ENCODE measurements at places on chromosomes 1 and 21.

DNA sequence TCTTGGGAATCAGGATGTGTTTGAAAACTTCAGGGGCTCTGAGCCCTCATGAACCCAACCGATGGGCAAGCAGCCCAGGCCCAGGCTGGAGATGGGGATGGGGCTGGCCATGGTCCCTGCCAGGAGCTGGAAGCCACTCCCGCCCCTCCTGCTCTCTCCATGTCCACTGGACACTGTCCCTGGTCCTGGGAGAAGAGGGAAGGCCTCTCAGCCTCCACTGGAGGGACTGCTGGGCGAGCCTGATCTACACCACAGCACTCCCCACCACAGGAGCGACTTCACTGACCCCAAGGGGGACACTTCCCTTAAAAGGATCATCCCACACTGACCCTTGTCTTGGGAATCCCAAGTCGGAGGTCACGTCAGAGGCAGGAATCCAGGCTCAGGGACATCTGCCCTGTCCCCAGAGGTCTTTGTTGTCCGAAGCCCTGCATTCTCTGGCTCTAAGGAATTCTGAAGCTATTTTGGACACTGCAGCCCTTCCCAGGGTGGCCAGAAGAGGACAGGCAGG is 16.9 kb upstream of the COL18A1 start:
- no peak for DNase-seq

DNA sequence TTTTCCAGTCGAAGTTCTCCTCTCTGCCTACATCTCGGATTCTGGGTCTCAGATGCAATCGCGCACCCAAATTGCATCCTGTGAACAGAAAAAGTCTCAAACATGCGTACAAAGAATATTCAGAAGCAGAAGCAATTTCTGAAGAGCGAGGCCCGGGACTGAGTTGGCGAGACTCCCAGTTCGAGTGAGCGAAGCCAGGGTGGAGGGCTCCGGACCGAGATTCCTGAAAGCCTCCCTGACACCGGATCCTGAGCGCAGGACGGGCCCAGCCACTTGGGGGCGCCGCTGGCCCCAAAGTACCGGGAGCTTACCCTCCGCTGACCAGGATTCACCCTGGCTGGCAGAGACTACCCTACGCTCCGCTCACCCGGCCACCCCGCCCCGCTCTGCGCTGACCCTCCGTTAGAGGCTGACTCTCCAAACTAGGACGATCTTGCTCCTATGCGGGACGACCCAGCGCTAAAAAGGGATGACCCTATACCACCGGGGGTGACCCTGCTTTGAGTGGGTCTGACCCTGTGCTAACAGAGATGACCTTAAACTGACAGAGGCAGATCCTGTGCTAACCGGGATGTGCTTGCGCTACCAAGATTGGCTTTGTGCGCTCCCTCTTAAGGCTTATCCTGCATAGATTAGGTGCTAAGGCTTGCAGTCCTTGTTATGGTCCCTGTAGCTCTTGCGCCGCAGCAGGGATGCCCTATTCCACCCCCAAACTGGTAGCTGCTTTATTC is 12.1 kb downstream of the FOXD2 start:
- DNase-seq, result no peak

GRCh38 chr1:169461390-169462000 is 24.2 kb downstream of the SLC19A2 start:
- no peak for DNase-seq

- DNase-seq, result no peak
Measured at GRCh38 chr1:59041646-59042277, 255.1 kb upstream of the FGGY start.

DNA sequence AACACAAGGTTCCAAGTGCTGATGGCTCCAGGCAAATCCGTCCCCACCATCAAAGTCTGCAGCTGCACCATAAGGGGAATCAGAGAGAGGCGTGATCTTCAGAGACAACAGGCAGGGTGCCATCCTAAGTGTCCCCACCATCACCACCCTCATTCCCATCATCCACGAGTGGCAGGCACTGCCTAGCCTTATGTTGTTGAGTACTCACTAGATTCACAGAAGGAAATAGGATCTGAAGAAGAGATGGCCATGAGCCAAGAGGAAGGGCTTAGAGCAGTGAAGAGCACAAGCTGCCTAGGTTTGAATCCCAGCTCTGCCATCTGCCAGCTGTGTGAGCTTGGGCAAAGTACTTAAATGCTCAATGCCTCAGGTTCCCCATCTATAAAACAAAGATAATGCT is 207.3 kb upstream of the CSF3R start:
- no peak for DNase-seq

GRCh38 chr1:105138458-105138893 is 1388.8 kb downstream of the AMY1C start:
- DNase-seq, result no peak

- no peak for DNase-seq
Measured at GRCh38 chr1:114820392-114820791, 34.3 kb upstream of the SYCP1 start.

DNA sequence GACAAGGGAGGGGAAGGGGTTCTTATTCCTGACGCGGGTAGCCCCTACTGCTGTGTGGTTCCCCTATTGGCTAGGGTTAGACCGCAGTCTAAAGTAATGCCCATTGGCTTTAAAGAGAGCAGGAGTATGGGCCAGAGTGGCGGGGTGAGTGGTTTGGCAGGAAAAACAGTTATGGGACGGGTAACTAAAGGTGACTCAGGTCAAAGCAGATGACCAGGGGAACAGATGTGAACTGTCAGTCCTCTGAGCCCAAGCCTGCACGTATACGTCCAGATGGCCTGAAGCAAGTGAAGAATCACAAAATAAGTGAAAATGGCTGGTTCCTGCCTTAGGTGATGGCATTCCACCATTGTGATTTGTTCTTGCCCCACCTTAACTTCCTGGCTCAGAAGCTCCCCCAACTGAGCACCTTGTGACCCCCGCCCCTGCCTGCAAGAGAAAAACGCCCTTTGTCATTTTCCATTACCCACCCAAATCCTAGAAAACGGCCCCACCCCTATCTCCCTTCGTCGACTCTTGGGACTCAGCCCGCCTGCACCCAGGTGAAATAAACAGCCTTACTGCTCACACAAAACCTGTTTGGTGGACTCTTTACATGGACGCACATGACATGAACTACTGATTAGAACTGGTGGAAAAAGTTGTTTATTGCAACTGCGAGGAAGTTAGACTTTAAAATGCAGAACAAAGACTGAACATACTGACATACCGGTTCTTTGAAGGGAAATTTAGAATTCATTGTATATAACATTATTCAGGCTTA is 758 bp upstream of the ATAD3B start:
- no peak for DNase-seq

DNA sequence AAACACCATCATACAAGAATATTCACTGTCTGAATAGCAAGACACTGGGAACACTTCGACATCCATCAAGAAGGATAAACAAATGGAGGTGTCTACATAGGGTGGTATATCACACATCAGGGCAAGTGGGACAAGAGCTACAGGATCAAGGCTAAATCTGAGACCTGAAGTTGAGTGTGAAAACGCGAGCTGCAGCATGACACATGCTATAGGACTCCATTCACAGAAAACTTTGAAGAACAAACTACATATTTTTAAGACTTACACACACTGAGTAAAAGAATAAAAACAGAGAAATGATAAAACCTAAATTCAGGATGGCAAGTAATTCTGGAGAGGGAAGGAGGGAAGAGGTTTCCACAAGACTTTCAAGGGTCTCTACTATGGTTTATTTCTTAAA is 2.1 kb downstream of the TTC39A start:
- no peak for DNase-seq

DNA sequence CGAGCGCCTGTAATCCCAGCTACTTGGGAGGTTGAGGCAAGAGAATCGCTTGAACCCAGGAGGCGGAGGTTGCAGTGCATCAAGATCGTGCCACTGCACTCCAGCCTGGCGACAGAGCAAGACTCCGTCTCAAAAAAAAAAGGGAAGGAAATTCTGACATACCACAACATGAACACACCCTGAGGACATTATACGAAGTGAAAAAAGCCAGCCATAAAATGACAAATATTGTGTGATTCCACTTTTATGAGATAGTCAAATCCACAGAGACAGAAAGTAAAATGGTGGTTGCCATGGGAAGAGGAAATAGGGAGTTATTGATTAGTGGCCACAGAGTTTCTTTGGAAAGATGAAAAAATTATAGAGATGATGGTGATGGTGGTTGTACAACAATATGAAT is 41.7 kb downstream of the EVI5 start:
- no peak for DNase-seq

DNA sequence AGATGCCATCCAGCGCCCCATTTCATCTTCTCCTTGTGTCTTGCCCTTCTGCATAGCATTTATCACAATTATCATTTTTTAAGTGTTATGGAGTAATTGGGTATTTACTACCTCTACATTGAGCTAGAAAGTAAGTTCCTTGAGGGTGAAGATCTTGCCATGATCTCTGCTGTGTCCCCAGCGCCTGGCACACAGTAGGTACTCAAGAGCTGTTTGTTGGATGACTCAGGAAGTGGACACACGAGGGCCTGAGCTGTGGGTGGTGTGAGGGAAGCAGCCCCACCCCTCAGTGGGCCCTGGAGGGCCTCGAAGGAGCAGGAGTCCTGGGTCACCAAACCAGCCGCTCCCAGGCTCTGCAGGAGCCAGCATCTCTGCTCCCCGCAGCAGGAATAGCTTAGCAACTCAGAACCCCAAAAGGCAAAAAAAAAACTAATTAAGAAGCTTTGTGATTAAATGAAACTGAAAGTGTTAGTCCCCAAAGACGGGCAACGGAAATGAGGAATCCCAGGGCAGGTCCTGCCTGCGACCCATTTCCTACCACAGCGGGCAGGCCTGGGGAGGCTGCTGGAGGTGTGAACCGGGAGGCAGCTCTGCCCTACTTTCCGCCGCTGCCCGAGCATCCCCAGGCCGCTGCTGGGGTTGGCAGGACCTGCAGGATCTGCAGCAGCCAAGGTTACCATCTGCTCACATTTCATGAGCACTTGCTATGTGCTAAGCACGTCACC is 87.7 kb downstream of the LACTBL1 start:
- DNase-seq, result no peak

DNA sequence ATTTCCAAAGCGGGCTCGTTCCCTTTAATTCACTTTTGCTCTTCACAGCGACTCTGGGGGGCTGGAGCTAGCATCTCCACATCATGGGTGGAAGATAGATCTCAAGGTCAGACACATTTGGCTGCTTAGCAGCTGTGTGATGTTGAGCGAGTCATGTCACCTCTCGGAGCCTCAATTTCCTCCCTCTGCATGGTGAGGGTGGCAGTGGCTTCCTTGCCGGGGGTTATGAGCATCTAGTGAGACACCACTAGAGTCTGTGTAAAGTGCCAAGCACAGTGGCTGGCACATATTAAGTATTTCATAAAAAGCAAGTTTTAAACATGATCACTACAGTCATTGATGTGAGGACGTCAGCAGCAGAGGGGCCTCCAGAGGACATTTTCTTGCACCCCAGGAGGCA is 16.9 kb upstream of the ECE1 start:
- no peak for DNase-seq

DNA sequence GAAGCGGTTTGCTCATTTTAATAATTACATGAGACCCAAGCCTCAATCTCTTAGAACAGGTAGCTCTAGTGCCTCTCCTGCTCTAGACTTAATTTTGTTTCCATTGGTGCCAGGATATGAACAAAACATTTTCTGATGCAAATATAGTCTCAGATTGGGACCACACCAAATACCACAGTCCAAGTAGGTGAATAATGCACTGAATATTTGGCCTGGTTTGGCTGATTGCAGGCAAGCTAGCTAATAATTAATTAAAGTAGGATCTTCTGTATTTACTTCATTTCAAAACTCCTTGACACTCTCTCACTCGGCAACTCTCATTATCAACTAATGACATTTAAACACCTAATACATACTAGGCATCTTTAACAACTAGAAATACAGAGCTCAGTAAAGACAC is 219.6 kb downstream of the LTN1 start:
- no peak for DNase-seq

- DNase-seq, result no peak
Measured at GRCh38 chr21:44681861-44682579, at the start of gene KRTAP12-1. Gene KRTAP12-1 (minus strand): TSS chr21:44682163. CDS start chr21:44682123, 40 bp downstream.

- DNase-seq, result no peak
Measured at GRCh38 chr1:164813776-164814175, 254.8 kb downstream of the PBX1 start.

GRCh38 chr1:202998836-202999750 is 8.1 kb upstream of the TMEM183A start:
- DNase-seq, result peak; percentile 60

DNA sequence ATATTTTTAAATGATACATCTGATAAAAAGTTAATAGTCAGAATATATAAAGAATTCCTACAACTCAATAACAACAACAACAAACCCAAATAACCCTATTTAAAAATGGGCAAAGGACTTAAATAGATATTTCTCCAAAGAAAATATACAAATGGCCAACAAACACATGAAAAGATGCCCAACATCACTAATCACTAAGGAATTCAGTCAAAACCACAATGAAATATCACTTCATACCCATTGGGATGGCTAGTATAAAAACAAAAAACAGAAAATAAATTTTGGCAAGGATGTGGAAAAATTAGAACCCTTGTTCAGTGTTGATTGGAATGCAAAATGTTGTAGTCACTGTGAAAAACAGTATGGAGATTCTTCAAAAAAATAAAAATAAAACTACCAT is 184.8 kb upstream of the RAB4A start:
- no peak for DNase-seq

DNA sequence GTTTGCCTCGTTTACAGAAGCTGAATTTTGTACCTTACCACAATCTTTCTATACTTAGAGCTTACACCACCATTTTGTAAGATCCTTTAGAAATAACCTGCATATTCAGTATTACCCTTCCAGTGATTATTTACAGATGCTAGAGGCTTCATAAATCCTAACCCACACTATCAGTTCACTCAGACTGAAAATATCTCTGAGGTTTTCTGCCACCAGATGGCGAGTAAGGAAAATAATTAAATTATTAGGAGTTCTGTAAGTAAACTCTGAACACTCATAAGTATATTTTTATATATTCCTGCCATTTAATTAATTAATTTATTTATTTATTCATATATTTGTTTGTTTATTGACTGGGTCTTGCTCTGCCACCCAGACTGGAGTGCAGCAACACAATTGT is 1635.2 kb downstream of the PLA2G4A start:
- DNase-seq, result no peak

DNA sequence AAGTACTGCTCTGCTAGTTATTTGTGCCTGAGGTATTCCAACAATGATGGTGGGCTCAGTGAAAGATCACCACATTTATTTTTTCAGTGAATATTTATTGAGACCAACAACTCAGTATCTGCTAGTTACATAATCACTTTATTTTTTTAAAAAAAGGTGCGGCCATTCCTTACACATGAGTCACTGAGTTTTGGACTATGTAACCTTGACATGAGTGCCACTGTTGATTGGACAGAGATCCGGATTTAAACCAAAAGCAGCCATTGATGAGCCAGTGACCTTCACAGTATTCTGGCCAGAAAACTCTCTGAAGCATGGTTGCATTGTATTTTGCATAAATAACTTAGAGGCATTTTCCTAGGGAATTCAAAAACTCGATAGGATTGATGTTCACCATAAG is 79.5 kb downstream of the NUF2 start:
- no peak for DNase-seq

DNA sequence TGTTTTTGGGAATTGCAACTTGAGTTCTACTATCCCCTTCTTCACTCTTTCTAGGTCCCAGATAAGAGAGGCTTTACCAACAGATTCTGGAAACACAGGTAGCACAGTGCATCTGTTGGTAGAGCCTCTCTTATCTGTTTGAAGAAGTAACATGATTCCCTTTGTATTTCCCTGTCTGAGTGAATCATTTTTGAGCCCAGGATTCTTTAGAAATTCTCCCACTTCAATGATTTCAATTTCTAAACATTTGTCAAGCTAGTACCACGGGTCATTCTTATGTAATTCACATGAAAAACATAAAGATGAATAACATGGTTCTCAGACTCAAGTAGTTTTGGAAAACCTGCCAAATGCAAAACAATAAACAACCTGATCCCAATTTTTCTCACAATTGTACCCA is 72.0 kb upstream of the DUSP10 start:
- no peak for DNase-seq
